ENCODE measurements at places on chromosomes 6 and 20. TPM values are rescaled to one million over a fixed set of nuclear protein-coding genes. Genes with fewer than 3 reads are reported as not detected.

LRP11 gene
- total RNA-seq = 13.2 TPM

SPEF1 gene
- total RNA-seq = 0.94 TPM

PLTP gene
- 87.3 TPM for total RNA-seq

ARHGAP40 gene
- total RNA-seq = 10.9 TPM

C20orf202 gene
- total RNA-seq = 0.26 TPM

ZNF335 gene
- 15.0 TPM for total RNA-seq

OR2H1 gene
- not detected for total RNA-seq

SDHAF4 gene
- 30.1 TPM for total RNA-seq

DACT2 gene
- total RNA-seq = 5.5 TPM

HUS1B gene
- total RNA-seq = 0.22 TPM

PPIL6 gene
- not detected for total RNA-seq

CDSN gene
- not detected for total RNA-seq

MYMX gene
- total RNA-seq = 5.2 TPM

DNAH8 gene
- total RNA-seq = 0.03 TPM

- no peak for DNase-seq
These were observed 218.6 kb upstream of the ZFP64 start for GRCh38 chr20:52410182-52410647.

GRCh38 chr6:15349379-15349778 lies 103.5 kb downstream of the JARID2 start:
- no peak for DNase-seq

- DNase-seq = no peak
These were observed 1687.0 kb downstream of the GRIK2 start for GRCh38 chr6:103080497-103080896.

GRCh38 chr20:23082846-23083552 lies 3.1 kb downstream of the CD93 start:
- peak; percentile 67 for DNase-seq

DNA sequence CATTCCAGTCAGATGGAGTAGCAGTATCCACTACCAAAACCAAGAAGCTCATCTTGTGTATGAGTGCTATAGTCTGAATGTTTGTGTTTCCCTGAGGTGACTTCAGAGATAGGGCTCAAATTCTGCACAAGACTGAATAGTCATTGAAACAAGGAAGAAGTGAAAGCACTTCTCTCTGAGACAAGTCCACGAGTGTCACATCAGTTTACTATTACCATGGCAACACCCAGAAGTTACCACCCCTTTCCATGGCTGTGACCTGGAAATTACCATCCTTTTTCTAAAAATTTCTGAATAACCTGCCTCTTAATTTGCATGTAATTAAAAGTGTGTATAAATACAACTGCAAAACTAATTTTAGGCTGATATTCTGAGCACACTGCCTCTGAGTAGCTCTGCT lies 682.1 kb upstream of the ADGRB3 start:
- DNase-seq = no peak

GRCh38 chr6:20173833-20174792 lies 38.2 kb downstream of the MBOAT1 start:
- no peak for DNase-seq

GRCh38 chr6:44855562-44856411 lies 468.3 kb downstream of the CDC5L start:
- DNase-seq = no peak

- no peak for DNase-seq
These were observed 13.3 kb downstream of the PKHD1 start for GRCh38 chr6:52074155-52074554.

DNA sequence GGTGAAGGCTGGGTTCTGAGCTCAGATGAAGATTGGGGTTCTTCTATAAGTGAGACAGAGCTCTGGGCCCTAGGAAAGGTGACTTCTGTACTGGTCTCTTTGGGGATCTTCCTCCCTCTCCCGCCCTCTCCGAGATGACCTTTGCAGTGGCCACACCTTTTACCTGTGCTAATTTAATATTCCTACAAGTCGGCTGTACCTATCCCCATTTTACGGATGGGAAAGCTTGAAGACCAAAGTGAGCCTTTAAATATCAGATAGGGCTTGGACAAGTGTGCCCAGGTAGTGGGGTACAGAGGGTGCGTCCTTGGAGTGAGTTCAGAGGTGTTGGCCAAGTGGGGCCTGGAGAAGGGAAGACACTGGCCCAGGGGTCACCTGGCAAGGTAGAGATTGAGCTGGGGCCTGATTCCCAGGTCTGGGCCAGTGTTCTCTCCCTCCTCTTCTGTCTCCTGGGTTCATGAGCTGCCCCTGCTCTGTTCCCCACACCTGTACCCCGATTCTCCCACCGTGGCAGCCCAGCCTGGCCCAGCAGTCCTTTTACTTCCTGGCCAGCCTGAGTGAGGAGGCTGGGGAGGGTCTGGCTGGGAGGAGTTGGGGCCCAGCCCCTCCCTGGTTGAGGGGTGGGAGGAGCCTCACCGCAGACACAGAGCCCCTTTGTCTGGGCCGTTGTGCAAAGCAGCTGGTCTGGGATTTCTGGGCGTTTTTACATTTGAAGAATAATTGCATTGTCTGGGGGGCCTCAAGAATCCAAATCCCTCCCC lies 152.1 kb upstream of the RNF24 start:
- peak; percentile 89 for DNase-seq

- no peak for DNase-seq
These were observed 50.2 kb downstream of the NCOA3 start for GRCh38 chr20:47551841-47552240.

DNA sequence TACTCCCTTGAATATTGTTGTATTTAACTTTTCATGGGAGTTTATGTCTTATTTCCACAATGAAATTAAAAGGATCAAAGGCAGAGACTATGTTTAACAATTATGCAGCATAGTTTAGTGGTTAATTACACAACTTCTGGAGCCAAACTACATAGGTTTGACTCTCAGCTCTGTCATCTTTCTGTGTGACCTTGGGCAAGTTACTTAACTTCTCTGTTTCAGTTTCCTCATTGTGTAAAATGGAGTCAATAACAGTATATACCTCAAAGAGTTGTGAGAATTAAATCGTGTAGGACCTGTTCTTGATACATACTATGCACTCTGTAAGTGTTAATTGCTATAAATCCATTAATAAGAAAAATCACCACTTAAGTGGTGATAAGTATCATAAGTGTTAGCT lies 48.3 kb downstream of the BTBD9 start:
- DNase-seq = no peak

- no peak for DNase-seq
These were observed at the start of gene TGM6 for GRCh38 chr20:2380601-2381000. Gene TGM6 (plus strand): TSS chr20:2380901. CDS start chr20:2380969, 68 bp downstream.

GRCh38 chr6:39843305-39844020 lies 51.3 kb downstream of the DAAM2 start:
- no peak for DNase-seq

DNA sequence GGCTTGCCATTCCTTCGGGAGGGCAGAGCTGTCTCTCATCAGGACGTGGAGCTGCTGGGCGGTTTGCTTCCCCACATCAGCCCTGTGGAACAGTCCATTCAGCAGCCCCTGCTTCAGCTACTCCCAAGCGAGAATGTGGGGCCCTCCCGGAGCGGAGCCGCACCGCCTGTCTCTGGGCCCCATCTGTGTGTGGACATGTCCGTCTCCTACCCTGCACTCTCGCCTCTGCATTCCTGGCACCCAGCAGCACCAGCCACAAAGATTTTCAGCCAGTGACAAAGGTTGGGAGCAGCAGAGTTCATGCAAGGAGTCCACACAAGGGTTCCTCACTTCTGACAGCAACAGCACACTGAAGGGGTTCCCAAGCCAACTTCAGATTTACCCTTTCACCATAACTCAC lies 29.0 kb upstream of the SLC22A1 start:
- DNase-seq = no peak

GRCh38 chr6:44226368-44227147 lies 3.2 kb downstream of the SLC29A1 start:
- peak; percentile 61 for DNase-seq

GRCh38 chr20:31758521-31758920 lies 19.4 kb downstream of the TPX2 start:
- no peak for DNase-seq

DNA sequence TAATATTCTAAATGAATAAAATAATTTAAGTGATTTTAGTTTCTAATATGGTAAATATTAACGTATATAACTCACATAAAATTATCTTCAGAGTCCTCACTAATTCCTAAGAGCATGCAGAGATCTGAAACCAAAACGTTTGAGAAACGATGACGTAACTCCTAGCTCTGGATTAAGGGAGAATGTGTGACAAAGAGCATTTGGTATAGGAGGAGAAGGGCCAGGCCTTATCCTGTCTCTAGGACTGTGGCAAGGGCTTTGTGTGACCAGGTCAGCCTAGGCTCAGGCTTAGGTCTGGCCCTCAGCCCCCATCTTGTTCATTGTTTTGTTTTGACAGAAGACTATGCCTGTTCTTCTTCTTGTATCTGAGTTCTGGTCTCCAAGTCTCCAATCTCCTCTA lies 19.2 kb upstream of the POLR1H start:
- DNase-seq = no peak

Data from H7 (cell line).